Activated T-helper 1 cell treated with anti-CD3 and anti-CD28 coated beads, Interleukin-12 subunit alpha, Interleukin-12 subunit beta, Interleukin-2, Interleukin-4 antibody, amounts not matched to agents 30 ng/mL and 10 ng/mL and 1 ng/mL, durations not matched to agents 14 hours and 24 hours and 36 hours (primary cell): ENCODE measurements at places on chromosomes 6 and 20.

GRCh38 chr20:41418739-41419293 lies 52.2 kb upstream of the EMILIN3 start:
- H3K4me3 ChIP-seq, result no peak overlapping the region
- no peaks in the 10 kb centered on the region for H3K27me3 ChIP-seq
- H3K27ac ChIP-seq, result no peak overlapping the region
- peaks cover 33% of the 10 kb centered on the region for H3K4me1 ChIP-seq
- no peak for DNase-seq
- H3K36me3 ChIP-seq, result peaks cover 58% of the 10 kb centered on the region

GRCh38 chr20:14801591-14802325 lies 464.3 kb upstream of the FLRT3 start:
- H3K36me3 ChIP-seq, result no peaks in the 10 kb centered on the region
- DNase-seq, result no peak
- H3K27me3 ChIP-seq, result no peaks in the 10 kb centered on the region
- no peak overlapping the region for H3K27ac ChIP-seq
- H3K4me1 ChIP-seq, result no peaks in the 10 kb centered on the region

DNA sequence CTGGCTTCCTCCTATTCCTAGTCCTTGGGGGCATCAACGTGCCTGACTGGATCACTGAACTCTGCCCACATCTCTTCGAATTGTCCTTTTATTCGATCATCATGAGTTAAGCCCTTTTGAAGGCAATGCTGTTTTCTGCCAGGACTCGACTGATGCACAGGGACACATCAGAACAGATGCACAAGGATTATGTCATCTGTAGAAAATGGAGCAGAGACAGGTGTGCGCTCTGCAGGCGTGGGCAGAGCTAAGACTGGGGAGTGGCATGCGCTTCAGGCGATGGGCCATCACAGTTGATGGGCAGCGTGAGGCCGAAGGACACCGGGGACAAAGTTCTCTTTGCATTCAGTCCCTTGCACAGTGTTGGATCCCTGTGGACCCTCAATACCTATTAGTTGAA lies 13.1 kb downstream of the GABRR1 start:
- no peaks in the 10 kb centered on the region for H3K27me3 ChIP-seq
- H3K27ac ChIP-seq, result no peak overlapping the region
- H3K4me3 ChIP-seq, result no peak overlapping the region
- no peak for DNase-seq
- no peaks in the 10 kb centered on the region for H3K4me1 ChIP-seq

- peaks cover 45% of the 10 kb centered on the region for H3K27me3 ChIP-seq
- no peaks in the 10 kb centered on the region for H3K36me3 ChIP-seq
- no peaks in the 10 kb centered on the region for H3K4me1 ChIP-seq
- DNase-seq, result no peak
- no peak overlapping the region for H3K4me3 ChIP-seq
Measured at GRCh38 chr6:167807200-167807599, 19.5 kb upstream of the AFDN start.

DNA sequence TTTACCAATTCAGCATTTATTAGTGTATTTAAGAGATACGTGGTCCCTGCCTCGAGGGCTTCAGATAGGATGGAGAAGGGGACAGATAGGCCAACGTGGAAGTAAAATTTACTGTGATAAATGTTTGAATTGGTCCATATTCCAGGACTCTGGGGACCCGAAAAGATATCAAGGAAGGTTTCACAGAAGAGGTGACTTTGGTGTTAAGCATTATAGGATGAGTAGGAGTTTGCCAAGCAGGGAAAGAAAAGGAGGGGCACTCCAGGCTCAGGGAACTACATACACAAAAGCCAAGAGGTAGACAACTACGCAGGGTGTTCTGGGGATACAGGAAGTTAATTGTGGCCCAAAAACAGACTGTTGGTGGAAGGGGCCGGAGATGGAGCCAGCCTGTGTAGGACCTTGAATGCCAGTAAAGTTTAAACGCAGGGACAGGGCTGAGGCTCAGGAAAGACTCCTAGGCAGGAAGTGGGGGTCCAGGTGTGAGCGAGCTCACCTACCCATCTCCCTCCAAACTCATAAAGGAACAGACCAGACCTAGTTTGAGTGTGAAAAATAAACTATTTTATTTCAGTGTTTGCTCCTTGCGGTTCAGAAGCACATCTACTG lies 37.0 kb downstream of the TGM2 start:
- H3K4me3 ChIP-seq, result no peak overlapping the region
- DNase-seq, result no peak
- peaks cover 1% of the 10 kb centered on the region for H3K36me3 ChIP-seq
- peaks cover 5% of the 10 kb centered on the region for H3K4me1 ChIP-seq
- no peak overlapping the region for H3K27ac ChIP-seq

DNA sequence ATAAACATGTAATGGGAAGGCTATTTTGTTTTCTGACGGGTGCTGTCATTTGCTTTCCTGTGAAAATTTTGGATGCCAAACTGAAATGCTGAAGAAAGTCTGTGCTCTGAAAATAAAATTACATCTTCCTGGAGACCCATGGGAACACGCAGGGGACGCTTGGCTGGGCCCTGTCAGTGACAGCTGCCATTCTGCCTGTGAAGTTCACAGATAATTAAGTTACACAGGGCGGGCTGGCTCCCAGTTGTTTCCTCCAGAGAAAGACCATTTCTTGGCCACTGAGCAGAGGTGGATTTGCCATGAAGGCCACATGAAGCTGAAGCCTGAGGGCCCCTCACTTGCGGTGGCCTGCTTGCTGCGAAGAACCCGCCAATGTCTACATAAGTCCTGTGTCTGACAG lies 93.5 kb downstream of the TMEM170B start:
- no peaks in the 10 kb centered on the region for H3K27me3 ChIP-seq
- H3K4me3 ChIP-seq, result no peak overlapping the region
- DNase-seq, result no peak
- no peak overlapping the region for H3K27ac ChIP-seq
- no peaks in the 10 kb centered on the region for H3K4me1 ChIP-seq
- no peaks in the 10 kb centered on the region for H3K36me3 ChIP-seq

- H3K4me3 ChIP-seq, result no peak overlapping the region
- no peak for DNase-seq
- no peak overlapping the region for H3K27ac ChIP-seq
- peaks cover 8% of the 10 kb centered on the region for H3K4me1 ChIP-seq
Measured at GRCh38 chr6:107125771-107126170, 10.5 kb upstream of the BEND3 start.

- H3K36me3 ChIP-seq, result no peaks in the 10 kb centered on the region
- peaks cover 17% of the 10 kb centered on the region for H3K4me1 ChIP-seq
- H3K4me3 ChIP-seq, result no peak overlapping the region
- no peak overlapping the region for H3K27ac ChIP-seq
- no peak for DNase-seq
Measured at GRCh38 chr6:125393449-125393858, 91.7 kb upstream of the HDDC2 start.

GRCh38 chr6:148182378-148182777 lies 160.3 kb upstream of the SASH1 start:
- no peak overlapping the region for H3K27ac ChIP-seq
- H3K4me3 ChIP-seq, result no peak overlapping the region
- peaks cover 27% of the 10 kb centered on the region for H3K27me3 ChIP-seq
- DNase-seq, result no peak
- H3K4me1 ChIP-seq, result no peaks in the 10 kb centered on the region

GRCh38 chr6:39934131-39934757 lies at the start of gene MOCS1:
Gene MOCS1, minus strand, starts transcription at chr6:39934462. Its CDS starts 45 bp downstream, at chr6:39934417.
- peak; percentile 3 for DNase-seq
- peaks cover 17% of the 10 kb centered on the region for H3K27me3 ChIP-seq
- peak within 1 kb of the TSS; percentile 78 for H3K4me3 ChIP-seq
- peaks cover 5% of the 10 kb centered on the region for H3K4me1 ChIP-seq
- H3K36me3 ChIP-seq, result no peaks in the 10 kb centered on the region

DNA sequence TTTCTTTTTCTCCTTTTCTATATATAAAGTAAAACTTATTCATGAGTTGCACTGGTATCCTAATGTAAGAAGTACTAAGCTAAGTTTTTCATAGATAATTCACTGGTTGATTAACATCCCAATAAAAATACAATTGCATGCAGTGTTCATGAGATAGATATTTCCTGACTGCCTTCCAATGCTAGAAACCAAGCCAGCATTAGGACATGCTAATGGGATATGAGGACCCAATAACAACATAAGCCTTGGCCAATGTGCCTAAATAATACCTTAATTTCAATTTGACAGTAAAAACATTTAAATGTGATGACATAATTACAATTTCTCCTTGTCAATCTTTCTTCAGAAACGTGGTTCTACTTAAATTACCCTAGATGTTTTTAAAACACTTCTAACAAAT lies 152.7 kb downstream of the RNGTT start:
- no peaks in the 10 kb centered on the region for H3K4me1 ChIP-seq
- no peak for DNase-seq
- no peak overlapping the region for H3K4me3 ChIP-seq
- H3K27ac ChIP-seq, result no peak overlapping the region
- H3K27me3 ChIP-seq, result no peaks in the 10 kb centered on the region

- no peak for DNase-seq
- no peak overlapping the region for H3K27ac ChIP-seq
- no peaks in the 10 kb centered on the region for H3K27me3 ChIP-seq
- no peak overlapping the region for H3K4me3 ChIP-seq
Measured at GRCh38 chr6:11309947-11310665, 77.6 kb upstream of the NEDD9 start.

GRCh38 chr6:144019929-144020328 lies 11.9 kb upstream of the PLAGL1 start:
- no peaks in the 10 kb centered on the region for H3K36me3 ChIP-seq
- no peak for DNase-seq
- H3K27ac ChIP-seq, result no peak overlapping the region
- peaks cover 1% of the 10 kb centered on the region for H3K27me3 ChIP-seq
- H3K4me1 ChIP-seq, result no peaks in the 10 kb centered on the region

DNA sequence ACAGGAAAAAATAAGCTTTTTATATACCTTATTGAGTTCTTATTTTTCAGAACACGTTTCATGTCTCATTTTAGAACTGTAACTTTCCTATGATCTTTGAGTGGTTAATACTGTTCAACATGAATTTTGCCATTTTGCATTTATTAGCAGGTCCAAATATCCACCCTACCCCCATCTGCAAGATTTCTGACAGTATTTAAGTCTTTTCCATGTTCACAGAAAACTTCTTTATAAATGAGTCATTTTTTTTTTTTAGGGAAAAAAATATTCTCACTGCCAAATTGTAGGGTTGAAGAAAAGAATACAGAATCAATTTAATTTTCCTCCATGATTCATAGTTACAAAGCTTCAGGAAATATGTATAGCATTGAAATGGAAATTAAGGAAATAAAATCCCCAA lies 101.8 kb downstream of the COL21A1 start:
- no peak overlapping the region for H3K27ac ChIP-seq
- DNase-seq, result no peak
- no peak overlapping the region for H3K4me3 ChIP-seq
- H3K4me1 ChIP-seq, result no peaks in the 10 kb centered on the region
- no peaks in the 10 kb centered on the region for H3K27me3 ChIP-seq

- peaks cover 17% of the 10 kb centered on the region for H3K27me3 ChIP-seq
- H3K4me1 ChIP-seq, result no peaks in the 10 kb centered on the region
- peak; percentile 27 for DNase-seq
- no peak overlapping the region for H3K27ac ChIP-seq
Measured at GRCh38 chr20:35992713-35993335, 24.4 kb downstream of the CNBD2 start.

GRCh38 chr6:42393339-42393738 lies 58.4 kb downstream of the TRERF1 start:
- no peaks in the 10 kb centered on the region for H3K27me3 ChIP-seq
- DNase-seq, result no peak
- H3K4me1 ChIP-seq, result peaks cover 88% of the 10 kb centered on the region
- peaks cover 24% of the 10 kb centered on the region for H3K36me3 ChIP-seq
- peak overlapping the region; percentile 20 for H3K4me3 ChIP-seq

- no peak for DNase-seq
- no peaks in the 10 kb centered on the region for H3K27me3 ChIP-seq
- H3K4me1 ChIP-seq, result no peaks in the 10 kb centered on the region
- peaks cover 2% of the 10 kb centered on the region for H3K36me3 ChIP-seq
- H3K4me3 ChIP-seq, result no peak overlapping the region
Measured at GRCh38 chr6:45031601-45032000, 296.5 kb upstream of the RUNX2 start.

DNA sequence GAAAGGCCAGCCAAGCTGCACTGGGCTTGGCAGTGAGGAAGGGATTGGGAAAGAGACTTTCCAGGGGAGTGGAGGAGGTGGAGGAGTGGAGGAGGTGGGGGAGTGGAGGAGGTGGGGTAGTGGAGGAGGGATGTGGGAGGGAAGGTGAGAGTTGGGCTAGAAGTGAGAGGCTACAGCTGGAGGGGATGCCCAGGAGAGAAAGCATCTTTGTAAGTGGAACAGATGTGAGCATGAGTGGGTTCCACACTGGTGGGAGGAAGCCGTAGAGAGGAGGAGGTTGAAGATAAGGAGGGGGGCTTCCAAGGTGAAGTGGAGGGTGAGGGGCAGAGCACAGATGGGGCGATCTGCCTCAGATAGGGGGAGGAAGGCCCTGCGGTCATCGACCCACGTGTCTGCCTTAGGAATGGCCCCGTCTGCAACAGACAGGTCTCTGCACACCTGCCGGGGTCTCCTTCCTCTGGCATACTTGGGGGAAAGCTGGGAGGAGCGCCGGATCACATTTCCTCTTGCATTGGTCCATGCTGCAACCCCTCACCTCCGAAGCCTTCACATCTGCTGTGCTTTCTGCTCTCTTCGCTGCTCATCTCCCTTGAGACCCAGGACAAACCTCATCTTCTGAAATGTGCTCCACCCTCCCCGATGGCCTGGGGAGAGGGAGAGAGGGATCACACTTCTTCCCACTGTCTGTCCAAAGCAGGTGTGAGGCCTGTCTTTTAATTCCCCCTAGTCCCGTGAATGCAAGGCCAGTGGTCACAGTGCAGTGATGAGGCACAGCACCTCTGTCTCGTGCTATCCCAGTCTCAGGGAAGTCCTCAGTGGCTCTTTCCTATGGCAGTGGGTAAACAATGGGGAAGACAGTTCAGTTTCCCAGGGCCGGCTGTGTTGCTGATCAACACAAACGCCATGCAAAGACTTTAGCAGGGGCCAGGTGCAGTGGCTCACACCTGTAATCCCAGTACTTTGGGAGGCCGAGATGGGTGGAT lies 48.6 kb upstream of the SNX9 start:
- H3K4me1 ChIP-seq, result peaks cover 14% of the 10 kb centered on the region
- peaks cover 4% of the 10 kb centered on the region for H3K36me3 ChIP-seq
- peak overlapping the region; percentile 54 for H3K27ac ChIP-seq
- no peak overlapping the region for H3K4me3 ChIP-seq
- peaks cover 34% of the 10 kb centered on the region for H3K27me3 ChIP-seq

DNA sequence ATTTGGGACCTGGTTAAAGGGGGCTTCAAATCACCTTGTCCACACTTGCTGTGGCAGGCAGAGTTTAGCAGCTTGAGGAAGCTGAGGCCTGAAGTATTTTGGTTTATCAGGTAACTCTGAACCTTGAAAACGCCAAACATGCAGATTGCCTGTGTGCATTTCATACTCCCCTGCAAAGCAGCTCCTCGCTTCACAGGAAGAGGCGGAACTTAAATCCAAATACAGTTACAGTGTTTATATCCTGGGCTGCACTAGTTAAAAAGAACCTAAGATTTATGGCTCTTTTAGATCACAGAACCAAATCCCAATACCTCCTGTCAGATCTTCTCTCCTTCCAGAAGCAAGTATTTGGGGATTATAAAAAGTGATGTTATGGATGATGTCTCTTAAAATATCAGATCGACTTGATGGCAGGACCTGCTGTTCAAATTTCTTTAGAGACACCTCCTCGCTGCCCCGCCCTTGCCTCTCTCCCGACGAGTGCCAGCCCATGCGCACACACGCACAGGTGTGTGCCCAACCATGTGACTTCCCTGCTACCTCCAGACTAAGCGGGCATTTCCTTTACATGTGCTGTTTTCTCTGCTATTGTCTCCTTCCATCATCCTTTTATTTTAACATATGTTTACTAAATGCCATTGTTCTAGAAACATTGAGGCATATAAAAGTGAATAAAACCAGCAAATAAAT lies 224.6 kb upstream of the FOXQ1 start:
- no peaks in the 10 kb centered on the region for H3K4me1 ChIP-seq
- H3K27me3 ChIP-seq, result no peaks in the 10 kb centered on the region
- DNase-seq, result no peak
- no peaks in the 10 kb centered on the region for H3K36me3 ChIP-seq
